T-helper 2 cell treated with Interferon-gamma antibody and Interleukin-4, amounts not matched to agents 5 μg/mL and 100 μg/mL, for 36 hours (primary cell): ENCODE measurements at places on chromosomes 2 and 18.

DNA sequence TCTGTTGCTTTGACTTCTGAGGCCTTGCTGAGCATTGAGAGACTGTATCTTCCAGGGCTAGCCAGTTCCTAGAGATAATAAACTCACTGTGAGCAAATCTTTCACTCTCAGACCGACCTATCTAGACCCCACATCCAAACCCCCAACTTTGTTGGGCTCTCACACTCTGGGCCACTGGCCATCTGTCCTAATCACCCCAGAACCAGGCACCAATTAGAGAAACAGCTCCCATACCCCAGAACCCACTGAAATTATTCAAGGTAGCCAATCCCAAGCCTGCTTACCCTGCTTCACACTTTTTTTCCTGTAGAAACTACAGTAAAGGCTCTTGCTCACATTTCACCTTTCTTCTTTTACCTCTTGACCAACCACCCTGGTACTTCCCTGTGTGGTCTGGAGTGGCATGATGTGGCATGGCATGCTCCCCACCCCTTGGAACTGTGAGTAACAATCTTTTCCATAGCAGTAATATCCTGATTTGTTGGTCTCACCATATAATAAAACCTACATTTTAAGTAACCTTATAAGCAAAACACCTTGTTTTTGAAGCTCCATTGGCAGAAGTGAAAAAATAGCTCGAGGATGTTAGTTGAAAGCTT, 55.2 kb downstream of the ANKRD12 start:
- no peak for DNase-seq

DNA sequence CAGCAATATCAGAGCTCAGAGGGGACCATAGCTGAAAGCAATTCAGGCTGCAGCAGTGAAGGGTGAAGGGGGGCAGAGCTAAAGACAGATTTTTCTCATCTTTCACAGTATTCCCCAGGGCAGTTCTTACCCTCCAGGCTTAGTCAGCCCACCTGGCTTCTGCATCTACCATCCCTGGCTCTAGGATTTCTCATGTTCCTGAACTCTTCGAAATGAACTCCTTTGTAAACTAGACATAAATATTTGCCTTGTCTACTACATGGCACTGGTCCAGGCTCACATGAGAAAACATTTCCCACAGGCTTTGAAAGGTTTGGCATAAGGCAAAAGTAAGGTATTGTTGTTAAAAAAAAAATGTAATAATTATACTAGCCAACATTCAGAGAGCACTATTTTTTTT, 23.6 kb upstream of the NEB start:
- DNase-seq, result no peak

DNA sequence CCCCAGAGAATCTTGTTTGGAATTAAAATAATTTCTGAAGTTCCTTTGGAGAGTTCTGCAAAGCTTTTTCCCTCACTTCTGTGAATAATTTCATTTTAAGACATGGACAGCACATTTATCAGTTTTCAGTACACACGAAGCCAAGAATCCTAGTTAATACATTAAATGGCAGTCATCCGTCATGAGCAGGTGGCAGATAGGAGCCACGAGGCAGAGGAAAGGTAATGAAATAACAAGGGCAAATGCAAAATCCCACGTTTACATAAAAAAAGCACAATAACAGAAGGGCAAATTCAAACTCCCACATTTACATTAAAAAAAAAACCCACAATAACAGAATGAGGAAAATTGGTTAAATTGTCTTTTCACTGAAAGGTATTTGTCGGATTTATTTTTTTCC, 25.9 kb upstream of the SNTG2 start:
- DNase-seq, result no peak

DNA sequence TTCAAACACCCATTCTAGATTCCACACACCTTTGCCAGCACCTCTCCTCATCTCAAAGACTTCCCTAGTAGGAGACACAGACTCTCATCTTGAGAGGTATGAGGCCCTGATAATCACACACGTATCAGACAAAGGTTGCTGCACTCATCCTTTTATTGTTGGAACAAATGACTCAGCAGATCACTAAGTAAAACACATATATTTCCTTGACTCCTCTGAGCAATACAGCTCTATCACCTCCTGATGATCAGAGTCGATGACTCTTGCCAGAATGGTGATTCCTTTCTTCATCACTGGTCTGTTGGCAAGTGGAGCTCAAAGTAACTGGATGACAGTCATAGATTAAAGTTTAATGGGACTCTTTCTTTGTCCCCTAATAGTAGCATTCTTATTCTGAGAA, 1049.2 kb upstream of the ZEB2 start:
- no peak for DNase-seq

GRCh38 chr18:49651033-49651432, 89.2 kb downstream of the LIPG start:
- no peak for DNase-seq

DNA sequence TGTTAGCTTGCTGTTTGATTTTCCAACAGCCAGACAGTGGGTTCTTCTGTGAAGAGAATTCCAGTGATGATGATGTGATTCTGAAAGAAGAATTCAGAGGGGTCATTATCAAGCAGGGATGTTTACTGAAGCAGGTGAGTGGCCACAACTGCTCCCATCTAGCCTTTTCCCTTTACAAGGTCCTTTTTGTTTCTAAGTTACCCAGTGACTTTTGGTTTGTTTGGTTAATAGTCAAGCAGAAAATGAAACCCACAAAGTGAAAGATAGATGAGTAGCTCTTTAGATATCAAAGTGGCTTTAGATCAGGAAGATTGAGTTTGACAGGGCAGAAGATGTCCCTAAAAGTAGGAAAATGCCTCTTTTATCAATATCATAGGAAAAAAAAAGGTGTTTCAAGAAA, 23.3 kb downstream of the PLEK start:
- no peak for DNase-seq

DNA sequence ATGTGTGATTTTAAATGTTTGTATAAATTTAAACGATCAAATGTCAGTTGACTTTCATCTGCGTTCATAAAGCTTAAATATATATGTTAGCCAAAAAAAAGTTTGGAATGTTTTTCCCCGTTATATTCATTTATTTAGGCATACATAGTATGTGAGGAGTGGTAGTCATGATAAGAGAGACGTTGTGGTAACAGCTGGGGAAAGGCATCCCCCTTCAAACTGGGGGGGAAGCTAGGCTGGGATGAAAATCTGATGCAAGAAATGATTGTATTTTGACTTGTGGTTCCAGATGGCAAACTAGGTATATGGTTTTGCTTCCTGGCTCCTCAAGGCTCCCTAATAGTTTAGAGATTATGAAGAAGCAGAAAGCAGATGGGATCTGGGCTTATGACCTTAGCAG, 30.1 kb downstream of the ITGA6 start:
- DNase-seq, result no peak
